ENCODE measurements at places on chromosomes 3 and 15. TPM values are rescaled to one million over a fixed set of nuclear protein-coding genes. Genes with fewer than 3 reads are reported as not detected.

The EFCAB12 gene
- total RNA-seq: 0.32 TPM

The ERICH6 gene
- total RNA-seq: not detected

The CDCP1 gene
- total RNA-seq: 2.8 TPM

The GTPBP8 gene
- total RNA-seq: 18.2 TPM

The HIGD2B gene
- not detected for total RNA-seq

The ZNF501 gene
- 0.06 TPM for total RNA-seq

The GOLGA8N gene
- 3.0 TPM for total RNA-seq

The MCF2L2 gene
- 54.9 TPM for total RNA-seq

The ANKUB1 gene
- not detected for total RNA-seq

The ARL6 gene
- 7.3 TPM for total RNA-seq

The FAM107A gene
- total RNA-seq: 5.9 TPM

The HDGFL3 gene
- total RNA-seq: 65.9 TPM

The ATP13A5 gene
- not detected for total RNA-seq

The P2RY1 gene
- total RNA-seq: 3.5 TPM

The CHRD gene
- 21.4 TPM for total RNA-seq

The NDUFAF3 gene
- total RNA-seq: 212 TPM

The CATSPER2 gene
- 6.8 TPM for total RNA-seq

The SCAANT1 gene
- not detected for total RNA-seq

The BTLA gene
- not detected for total RNA-seq

The SLC30A4 gene
- 7.0 TPM for total RNA-seq

The CD96 gene
- total RNA-seq: 0.90 TPM

The CHRNA3 gene
- 27.7 TPM for total RNA-seq

The CKMT1A gene
- 5.0 TPM for total RNA-seq

The SAMMSON gene
- not detected for total RNA-seq

The RLBP1 gene
- not detected for total RNA-seq

The PLA2G4E gene
- total RNA-seq: not detected

The FOXB1 gene
- total RNA-seq: not detected

The EHHADH gene
- total RNA-seq: 5.9 TPM

The ZBTB47 gene
- 30.1 TPM for total RNA-seq

The IL12A gene
- 0.06 TPM for total RNA-seq

The C3orf49 gene
- total RNA-seq: not detected

The TBC1D2B gene
- 74.5 TPM for total RNA-seq

The GOLGA8J gene
- total RNA-seq: not detected

The ACP3 gene
- total RNA-seq: 7.6 TPM

The CCDC54 gene
- total RNA-seq: not detected

The ECE2 gene
- total RNA-seq: 9.3 TPM

The CRABP1 gene
- not detected for total RNA-seq

The SLC22A14 gene
- 0.11 TPM for total RNA-seq

The CORO2B gene
- 4.5 TPM for total RNA-seq

The GUCA1C gene
- not detected for total RNA-seq

The RPN1 gene
- total RNA-seq: 244 TPM

The PPP1R14D gene
- not detected for total RNA-seq

The CASR gene
- total RNA-seq: 0.04 TPM

The RFX7 gene
- 8.3 TPM for total RNA-seq
